Aorta (tissue), 5 donors: ENCODE measurements at places on chromosomes 2 and 18.

DNA sequence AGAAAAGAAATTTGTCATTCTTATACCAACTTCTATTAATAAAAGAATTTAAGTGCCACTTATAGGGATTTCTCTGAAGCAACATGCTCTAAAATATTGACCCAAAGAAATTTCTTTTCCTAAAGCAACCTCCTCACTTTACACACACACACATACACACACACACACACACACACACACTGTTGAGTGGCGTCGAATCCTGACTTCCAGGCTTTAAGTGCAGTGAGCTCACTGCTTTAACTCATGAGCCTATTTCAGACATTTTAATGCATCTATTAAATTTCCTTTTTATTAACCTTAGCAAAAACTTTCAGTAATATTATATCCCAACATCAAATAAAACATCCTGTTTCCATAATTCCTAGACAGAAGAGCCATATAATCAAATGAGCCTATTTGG lies 229.1 kb upstream of the ACVR2A start:
- no peaks in the 10 kb centered on the region for H3K27me3 ChIP-seq
- H3K4me3 ChIP-seq = no peak overlapping the region

GRCh38 chr2:46309052-46309953 lies 12.1 kb downstream of the EPAS1 start:
- no peaks in the 10 kb centered on the region for H3K27me3 ChIP-seq
- H3K27ac ChIP-seq = peak overlapping the region; percentile 51
- peaks cover 18% of the 10 kb centered on the region for H3K4me1 ChIP-seq
- no peaks in the 10 kb centered on the region for H3K36me3 ChIP-seq
- no peak overlapping the region for H3K4me3 ChIP-seq

GRCh38 chr2:149808556-149808955 lies 221.0 kb upstream of the MMADHC start:
- H3K36me3 ChIP-seq = no peaks in the 10 kb centered on the region
- H3K27me3 ChIP-seq = no peaks in the 10 kb centered on the region
- no peak overlapping the region for H3K27ac ChIP-seq
- no peak for DNase-seq
- H3K4me1 ChIP-seq = no peaks in the 10 kb centered on the region

GRCh38 chr2:33494155-33494779 lies 17.8 kb downstream of the RASGRP3 start:
- H3K4me1 ChIP-seq = no peaks in the 10 kb centered on the region
- H3K4me3 ChIP-seq = no peak overlapping the region
- H3K36me3 ChIP-seq = no peaks in the 10 kb centered on the region
- no peak overlapping the region for H3K27ac ChIP-seq
- DNase-seq = no peak
- no peaks in the 10 kb centered on the region for H3K27me3 ChIP-seq

- peak overlapping the region; percentile 92 for H3K27ac ChIP-seq
- peaks cover 2% of the 10 kb centered on the region for H3K27me3 ChIP-seq
- peak; percentile 80 for DNase-seq
- H3K4me1 ChIP-seq = no peaks in the 10 kb centered on the region
- no peaks in the 10 kb centered on the region for H3K36me3 ChIP-seq
Measured at GRCh38 chr2:8677646-8678592, 3.9 kb upstream of the ID2 start.

DNA sequence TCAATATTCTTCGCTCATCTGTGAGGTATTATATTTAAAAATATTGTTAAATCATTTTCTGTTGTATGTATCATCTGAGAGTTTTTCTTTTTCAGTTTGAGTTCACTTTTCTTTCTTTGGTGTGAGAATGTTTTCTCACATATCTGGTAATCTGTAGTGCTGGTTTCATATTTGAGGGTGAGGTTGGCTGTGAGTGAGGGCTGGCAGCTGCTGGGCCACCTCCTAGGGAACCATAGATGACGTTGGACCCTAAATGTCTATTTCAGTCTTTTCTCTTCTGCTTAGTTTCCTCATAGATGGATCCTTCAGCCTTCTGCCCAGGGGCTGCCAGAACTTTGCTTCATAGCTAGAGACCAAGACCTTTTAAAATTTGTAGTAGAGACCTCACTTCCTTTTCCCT lies 33.5 kb downstream of the MGAT5 start:
- no peak for DNase-seq
- no peaks in the 10 kb centered on the region for H3K27me3 ChIP-seq
- H3K27ac ChIP-seq = no peak overlapping the region
- no peaks in the 10 kb centered on the region for H3K36me3 ChIP-seq

DNA sequence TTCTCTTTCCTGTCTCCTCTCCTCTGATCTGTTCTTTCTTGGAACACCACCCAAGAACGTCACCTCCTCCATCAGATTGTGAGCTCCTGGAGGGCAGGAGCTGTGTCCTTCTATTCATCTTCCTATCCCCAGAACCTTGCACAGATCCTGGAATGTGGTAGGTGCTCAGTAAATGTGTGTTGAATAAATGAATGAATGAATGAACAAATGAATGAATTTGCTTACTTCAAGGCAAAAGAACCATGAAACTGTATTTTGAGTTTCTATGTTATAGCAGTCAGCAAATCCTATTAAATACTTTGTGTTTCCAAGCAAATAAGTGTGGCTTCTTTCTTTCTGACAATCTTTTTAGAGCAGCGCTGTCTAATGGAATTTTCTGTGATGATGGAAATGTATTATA lies 14.8 kb downstream of the FABP1 start:
- H3K4me3 ChIP-seq = no peak overlapping the region
- H3K36me3 ChIP-seq = no peaks in the 10 kb centered on the region
- no peak overlapping the region for H3K27ac ChIP-seq
- no peaks in the 10 kb centered on the region for H3K27me3 ChIP-seq

- H3K27ac ChIP-seq = no peak overlapping the region
- H3K4me1 ChIP-seq = no peaks in the 10 kb centered on the region
- H3K27me3 ChIP-seq = no peaks in the 10 kb centered on the region
- no peaks in the 10 kb centered on the region for H3K36me3 ChIP-seq
- no peak for DNase-seq
- no peak overlapping the region for H3K4me3 ChIP-seq
Measured at GRCh38 chr2:3902131-3902530, 198.8 kb downstream of the DCDC2C start.

GRCh38 chr2:91974401-91975129 lies 2896.7 kb upstream of the TEKT4 start:
- no peak overlapping the region for H3K4me3 ChIP-seq
- no peaks in the 10 kb centered on the region for H3K27me3 ChIP-seq
- H3K4me1 ChIP-seq = no peaks in the 10 kb centered on the region

GRCh38 chr2:197628043-197628500 lies 47.3 kb downstream of the RFTN2 start:
- H3K27ac ChIP-seq = no peak overlapping the region
- no peaks in the 10 kb centered on the region for H3K27me3 ChIP-seq
- no peaks in the 10 kb centered on the region for H3K4me1 ChIP-seq
- no peak for DNase-seq
- no peak overlapping the region for H3K4me3 ChIP-seq
